ENCODE measurements at places on chromosomes 16 and 17.

- DNase-seq, result no peak
Observed at GRCh38 chr16:50833929-50834328, 92.0 kb downstream of the CYLD start.

DNA sequence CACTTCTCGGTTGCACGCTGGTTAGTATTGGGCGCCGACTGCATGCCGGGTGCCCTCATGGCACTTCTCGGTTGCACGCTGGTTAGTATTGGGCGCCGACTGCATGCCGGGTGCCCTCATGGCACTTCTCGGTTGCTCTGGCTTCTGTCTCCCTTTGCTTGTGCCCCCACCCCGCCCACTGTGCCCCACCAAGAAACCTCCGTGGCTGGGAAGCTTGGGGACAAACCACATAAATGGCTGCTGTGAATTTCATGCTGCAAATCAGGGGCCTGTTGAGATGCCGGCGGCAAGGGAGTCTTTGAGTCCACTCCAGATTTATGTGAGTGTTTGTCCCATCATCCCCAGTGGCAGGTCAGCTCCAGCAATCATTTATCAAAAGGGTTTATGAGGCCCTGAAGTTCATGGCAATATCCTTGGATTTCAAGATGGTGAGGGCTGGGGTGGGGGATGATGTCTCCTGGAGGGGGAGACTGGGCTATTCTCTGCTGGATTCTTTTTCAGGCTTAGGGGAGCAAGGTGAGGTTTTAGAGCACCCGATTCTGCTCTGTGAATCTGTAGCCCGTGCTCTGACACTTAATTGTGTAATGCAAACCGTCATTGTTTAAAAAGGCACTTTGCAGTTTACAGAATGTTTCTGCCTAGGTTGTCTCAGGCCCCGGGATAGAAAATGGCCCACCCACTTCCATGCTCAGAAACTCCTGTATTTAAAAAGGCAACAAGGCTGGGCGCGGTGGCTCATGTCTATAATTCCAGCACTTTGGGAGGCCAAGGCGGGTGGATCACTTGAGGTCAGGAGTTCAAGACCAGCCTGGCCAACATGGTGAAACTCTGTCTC lies 51.2 kb upstream of the CIBAR2 start:
- no peak for DNase-seq

GRCh38 chr17:51803161-51803560 lies 355.4 kb downstream of the CA10 start:
- no peak for DNase-seq

DNA sequence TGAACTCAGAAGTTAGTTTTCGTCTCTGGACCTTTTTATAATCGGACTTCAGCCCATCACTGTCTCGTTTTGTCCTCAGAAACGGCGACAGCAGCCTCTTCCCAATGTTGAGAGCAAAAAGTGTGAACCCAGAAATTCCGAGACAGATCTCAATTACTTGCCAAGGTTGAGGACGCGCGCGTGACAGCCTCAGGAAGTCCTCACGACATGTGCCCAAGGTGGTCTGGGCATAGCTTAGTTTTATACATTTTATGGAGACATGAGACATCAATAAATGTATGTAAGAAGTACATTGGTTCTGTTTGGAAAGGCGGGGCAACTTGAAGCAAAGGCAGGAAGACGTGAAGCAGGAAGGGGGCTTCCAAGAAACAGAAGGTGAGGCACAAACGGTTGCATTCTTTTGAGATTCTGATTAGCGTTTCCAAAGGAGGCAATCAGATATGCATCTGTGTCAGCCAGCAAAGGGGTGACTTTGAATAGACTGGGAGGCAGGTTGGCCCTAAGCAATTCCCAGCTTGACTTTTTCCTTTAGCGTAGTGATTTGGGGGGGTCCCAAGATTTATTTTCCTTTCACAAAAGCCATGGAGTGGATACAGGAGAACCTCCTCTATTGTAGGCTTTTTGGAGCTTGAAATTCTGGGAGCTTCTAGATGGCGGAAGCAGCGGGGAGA lies 583 bp upstream of the ZNF747 start:
- DNase-seq, result peak; percentile 41

All from NCI-H82 (cell line).